ENCODE measurements at places on chromosomes 5 and 9.
A peak's percentile ranks its signal among the peaks of the same experiment; 100 is the strongest.

- DNase-seq, result peak; percentile 71
Measured at GRCh38 chr5:115194676-115195075, 25.0 kb upstream of the TRIM36 start.

- no peak for DNase-seq
Measured at GRCh38 chr9:112049811-112050516, 125.1 kb downstream of the SUSD1 start.

DNA sequence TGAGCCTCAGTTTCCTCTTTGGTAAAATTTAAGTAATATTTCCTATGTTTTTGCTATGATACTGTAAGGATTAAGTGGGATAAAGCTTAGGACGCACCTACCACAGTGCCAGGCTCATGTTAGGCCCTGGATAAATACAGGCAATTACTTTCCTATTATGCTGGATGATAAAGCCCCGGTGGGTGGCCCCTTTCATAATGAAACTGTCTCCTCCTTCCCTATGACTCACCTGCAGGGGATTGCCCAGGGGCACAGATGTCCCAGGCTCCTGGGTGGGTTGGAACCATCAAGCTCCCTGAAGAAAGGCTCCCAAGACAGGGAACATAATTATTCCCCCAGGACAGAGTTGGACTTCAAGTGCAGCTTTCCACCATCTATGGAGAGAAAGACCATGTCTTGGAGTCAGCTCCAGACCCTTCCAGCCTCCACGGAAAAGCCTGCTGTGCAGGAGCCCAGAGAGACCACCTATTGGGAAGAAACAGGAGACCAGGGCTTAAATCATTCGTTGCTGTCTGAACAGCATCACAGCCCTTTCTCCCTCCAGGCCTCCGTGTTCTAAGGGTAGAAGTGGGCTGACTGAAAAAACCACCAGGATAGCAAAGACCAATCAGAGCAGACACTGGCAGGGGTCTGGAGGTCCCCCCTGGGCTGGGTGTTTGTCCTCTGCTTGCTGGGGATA is 43.2 kb upstream of the FOXE1 start:
- DNase-seq, result no peak

GRCh38 chr5:42767491-42768105 is 11.0 kb downstream of the CCDC152 start:
- DNase-seq, result peak; percentile 54

DNA sequence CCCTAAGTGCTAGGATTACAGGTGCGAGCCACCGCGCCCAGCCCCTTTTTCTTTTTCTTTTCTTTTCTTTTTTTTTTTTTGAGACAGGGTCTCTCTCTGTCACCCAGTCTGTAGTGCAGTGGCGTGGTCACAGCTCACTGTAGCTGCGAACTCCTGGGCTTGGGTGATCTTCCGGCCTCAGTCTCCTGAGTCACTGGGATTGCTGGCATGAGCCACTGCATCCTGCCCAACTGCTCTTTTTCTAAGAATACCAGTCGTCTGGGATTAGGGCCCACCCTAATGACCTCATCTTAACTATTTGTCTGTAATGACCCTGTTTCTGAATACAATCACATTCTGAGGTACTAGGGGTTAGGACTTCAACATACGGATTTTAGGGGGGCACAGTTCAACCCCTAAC is 34.1 kb upstream of the NANS start:
- no peak for DNase-seq

DNA sequence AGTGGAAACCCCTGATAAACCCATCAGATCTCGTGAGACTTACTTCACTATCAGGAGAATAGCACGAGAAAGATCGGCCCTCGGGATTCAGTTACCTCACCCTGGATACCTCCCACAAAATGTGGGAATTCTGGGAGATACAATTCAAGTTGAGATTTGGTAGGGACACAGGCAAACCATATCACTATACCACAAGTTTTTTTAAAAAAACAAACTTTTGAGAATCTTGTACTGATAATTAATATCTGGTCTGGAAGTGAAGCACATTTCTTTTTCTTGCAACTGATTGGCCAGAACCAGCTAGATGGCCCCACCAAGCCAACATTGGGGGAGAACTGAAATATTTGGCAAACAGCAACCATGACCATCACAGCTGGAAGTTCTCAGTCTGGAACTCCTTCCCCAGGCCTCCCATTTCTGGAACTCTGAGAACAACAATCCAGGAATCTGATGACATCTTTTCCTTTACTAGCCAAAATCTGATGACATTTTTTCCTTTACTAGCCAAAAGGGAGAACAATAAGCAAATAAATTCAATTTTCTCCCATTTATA is 51.8 kb upstream of the CDKN2B start:
- peak; percentile 25 for DNase-seq

GRCh38 chr5:122415030-122415800 is 103.2 kb downstream of the SNCAIP start:
- DNase-seq, result peak; percentile 49

DNA sequence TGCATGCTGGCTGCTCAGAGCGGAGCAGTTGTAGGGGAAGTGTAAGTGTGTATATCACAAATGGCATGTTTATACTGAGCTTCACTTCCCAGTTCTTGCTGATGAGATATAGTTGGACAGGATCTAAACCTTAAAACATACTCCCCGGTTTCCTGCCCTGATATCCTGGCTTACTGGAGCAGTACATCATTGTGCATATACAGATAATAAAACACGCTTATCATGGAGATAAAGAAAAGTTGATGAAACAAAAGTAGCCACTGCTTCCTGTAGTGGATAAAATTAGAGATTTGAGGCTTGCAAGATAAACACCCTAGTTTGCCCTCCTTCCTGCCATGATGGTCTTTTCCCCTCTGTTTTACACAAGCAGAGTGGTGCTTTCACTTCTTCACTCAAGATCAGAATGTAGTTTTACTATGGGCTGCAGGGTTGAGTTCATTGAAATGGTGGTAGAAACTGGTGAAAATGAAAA is 15.0 kb downstream of the NPR3 start:
- peak; percentile 11 for DNase-seq
